Stimulated activated CD4-positive, alpha-beta T cell treated with anti-CD3 and anti-CD28 coated beads, Interleukin-15, amount 100 ng/mL, for 48 hours (primary cell): ENCODE measurements at places on chromosomes 3 and 15.

GRCh38 chr3:142210144-142210543 lies 15.2 kb downstream of the GK5 start:
- DNase-seq: no peak

DNA sequence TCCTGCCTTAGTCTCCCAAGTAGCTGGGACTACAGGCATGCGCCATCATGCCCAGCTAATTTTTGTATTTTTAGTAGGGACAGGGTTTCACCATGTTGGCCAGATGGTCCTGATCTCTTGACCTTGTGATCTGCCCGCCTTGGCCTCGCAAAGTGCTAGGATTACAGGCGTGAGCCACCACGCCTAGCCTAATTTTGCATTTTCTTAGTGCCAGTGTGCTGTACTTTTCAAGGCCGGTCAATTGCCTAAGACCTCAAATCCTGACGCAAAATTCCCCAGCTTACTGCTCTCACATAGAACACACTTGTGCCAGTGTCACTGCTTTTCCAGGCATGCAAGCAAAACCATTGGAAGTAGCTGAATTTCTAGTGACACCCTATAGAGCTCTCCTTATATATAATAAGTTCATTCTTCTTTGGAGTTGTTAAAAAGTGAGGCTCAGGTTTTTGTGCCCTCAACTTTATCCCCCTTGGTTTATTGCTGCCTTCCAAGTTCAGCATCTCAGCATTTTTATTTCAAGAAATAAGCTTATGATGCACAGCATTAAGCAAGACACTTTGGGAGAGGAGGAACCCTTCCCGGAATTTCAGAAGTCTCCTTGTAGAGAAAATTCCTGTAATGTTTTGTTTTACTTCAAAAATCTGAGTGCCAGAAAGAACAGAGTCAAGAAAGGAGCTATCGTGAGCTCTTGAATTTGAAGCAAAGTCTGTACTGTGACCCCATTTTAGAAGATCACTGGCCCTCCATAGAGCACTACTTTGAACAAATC lies 93.2 kb downstream of the FILIP1L start:
- DNase-seq: no peak

- no peak for DNase-seq
These were observed 33.4 kb downstream of the PRICKLE2 start for GRCh38 chr3:64191822-64192221.

GRCh38 chr15:62593681-62594399 lies 428.8 kb upstream of the C2CD4B start:
- DNase-seq: no peak

DNA sequence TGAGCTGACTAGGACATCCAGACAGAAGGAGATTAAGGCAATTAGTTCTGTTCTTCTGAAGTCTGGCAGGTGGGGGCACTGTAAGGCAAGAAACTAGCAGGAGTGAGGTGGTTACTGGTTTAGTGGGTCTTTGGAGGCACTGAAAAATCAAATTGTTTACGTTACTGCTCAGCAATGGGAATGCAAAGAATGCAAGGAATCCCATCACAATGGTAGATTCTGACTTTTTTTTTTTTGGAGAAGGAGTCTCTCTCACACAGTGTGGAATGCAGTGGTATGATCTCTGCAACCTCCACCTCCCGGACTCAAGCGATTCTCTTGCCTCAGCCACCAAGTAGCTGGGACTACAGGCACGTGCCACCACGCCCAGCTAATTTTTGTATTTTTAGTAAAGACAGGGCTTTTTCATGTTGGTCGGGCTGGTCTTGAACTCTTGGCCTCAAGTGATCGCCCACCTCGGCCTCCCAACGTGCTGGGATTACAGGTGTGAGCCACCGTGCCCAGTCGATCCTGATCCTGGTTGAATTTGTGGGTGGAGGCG lies 16.4 kb downstream of the FAM107A start:
- no peak for DNase-seq

DNA sequence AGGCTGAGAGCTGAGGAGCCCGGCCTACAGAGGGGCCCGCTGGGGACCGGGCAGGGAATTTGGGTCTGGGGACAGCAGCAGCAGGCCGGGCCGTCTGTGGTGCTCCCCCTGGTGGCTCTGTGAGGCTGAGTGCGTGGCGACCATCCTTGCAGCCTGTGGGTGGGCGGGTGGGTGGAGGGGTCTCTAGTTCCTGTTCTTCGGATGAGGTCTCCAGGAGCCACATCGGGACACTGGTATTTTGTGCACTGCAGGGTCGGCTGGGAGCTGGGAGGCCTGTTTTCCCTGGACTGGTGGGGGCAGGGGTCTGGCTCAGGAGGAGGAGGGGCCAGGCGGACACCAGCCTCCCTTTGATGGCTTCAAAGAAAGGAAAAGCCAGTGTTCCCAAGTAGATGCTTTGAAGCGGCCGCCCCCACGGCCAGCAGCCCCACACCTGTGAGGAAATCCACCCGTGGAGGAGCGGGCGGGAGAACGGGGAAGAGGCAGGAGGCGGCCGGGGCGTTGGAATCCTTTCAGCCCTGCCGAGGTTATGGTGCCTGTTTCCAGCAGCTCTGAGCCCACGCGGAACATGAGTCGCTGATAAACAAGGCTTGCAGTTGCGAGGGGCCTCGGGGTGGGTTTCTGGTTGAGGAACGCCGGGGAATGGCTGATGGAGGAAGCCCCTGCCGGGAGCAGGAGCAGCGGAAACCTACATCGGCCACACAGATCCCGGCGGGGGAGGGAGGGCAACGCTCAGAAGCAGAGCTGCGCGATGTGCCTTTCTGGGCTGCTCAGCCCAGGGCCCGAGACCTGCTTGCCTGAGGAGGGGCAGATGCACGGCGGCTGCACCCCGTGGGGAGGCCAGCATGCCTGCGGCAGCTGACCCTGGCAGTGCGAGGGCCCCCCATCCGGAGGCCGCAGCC lies 154.3 kb downstream of the NSMCE3 start:
- no peak for DNase-seq

- DNase-seq: no peak
These were observed 21.8 kb downstream of the CCDC32 start for GRCh38 chr15:40543082-40543481.

GRCh38 chr15:89794627-89795241 lies 18.6 kb downstream of the MESP2 start:
- DNase-seq: no peak
